8988T (cell line): ENCODE measurements at places on chromosomes 2 and 18.

DNA sequence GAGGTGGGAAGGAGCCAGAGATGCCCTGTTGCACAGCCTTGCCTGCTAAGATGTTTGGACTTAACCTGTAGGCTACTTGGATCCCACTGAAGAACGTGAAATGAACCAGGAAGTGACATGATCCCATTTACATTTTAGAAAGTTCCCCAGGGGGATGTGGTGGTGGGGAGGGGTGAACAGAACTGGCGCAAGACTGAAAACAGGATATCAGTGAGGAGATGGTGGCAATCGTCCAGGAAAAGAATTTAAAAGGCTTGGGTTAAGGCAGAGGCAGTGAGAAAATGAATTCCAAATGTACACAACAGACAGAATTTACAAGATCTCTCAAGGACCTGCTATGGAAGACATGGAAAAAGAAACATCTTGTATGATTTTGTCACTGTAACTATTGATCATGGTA lies 42.3 kb downstream of the SULT1C2 start:
- no peak for DNase-seq

GRCh38 chr2:10271946-10272345 lies 30.8 kb upstream of the HPCAL1 start:
- DNase-seq = no peak

DNA sequence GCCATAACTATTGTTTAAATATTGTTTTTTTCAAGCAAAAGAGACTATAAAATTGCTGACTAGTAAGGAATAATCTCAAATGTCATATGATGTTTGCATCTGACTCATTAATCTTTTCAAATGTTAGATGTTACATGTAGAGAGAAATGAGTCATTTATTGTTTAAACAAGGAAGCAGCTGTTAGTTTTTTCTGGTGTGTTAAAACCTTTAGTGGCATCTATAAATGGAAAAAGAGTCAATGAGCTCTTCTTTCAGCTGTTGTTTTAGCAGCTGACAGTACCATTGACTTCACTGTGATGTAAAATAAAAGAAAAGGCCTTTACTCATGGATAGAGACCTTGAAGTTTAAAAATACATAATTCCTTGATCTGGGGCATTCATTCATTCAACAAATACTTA lies 1.8 kb upstream of the KLHL41 start:
- no peak for DNase-seq

DNA sequence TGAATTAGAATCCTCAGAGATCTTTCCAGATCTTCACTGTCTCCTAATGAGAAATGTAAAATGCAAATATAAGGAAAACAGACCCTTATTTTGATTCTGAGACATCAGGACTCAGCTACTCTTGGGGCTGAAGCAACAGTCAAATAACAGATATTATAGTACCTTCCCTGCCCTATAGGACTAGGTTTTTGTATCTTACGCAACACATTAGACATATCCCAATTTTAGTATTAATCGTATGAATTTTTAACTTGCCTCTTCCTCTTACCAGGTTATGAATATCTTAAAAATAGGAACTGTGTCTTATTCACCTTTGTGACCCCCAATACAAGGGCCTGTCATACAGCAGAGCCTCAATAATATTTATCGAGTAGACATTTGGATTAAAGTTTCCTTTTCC lies 12.0 kb upstream of the SLC25A52 start:
- no peak for DNase-seq

GRCh38 chr2:241339839-241340630 lies 16.1 kb upstream of the FARP2 start:
- no peak for DNase-seq

DNA sequence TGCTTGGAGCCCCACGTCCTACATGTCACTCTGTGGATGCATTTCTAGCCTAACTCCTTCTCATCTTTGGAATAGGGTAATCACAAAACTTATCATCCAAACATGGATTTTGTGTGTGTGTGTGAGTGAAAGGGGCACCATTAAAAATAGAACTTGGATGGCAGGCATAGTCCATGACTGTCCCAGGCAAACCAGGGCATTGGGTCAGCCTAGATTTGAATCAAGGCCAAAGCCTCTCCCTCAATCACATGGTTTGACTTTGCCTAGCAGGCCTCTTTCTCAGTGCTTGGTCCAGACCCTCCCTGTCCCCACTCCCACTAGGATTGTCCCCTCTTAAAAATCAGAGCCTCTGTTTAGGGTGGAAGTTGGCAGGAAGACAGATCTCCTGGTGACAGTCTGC lies 67.4 kb upstream of the BCL2L11 start:
- no peak for DNase-seq

DNA sequence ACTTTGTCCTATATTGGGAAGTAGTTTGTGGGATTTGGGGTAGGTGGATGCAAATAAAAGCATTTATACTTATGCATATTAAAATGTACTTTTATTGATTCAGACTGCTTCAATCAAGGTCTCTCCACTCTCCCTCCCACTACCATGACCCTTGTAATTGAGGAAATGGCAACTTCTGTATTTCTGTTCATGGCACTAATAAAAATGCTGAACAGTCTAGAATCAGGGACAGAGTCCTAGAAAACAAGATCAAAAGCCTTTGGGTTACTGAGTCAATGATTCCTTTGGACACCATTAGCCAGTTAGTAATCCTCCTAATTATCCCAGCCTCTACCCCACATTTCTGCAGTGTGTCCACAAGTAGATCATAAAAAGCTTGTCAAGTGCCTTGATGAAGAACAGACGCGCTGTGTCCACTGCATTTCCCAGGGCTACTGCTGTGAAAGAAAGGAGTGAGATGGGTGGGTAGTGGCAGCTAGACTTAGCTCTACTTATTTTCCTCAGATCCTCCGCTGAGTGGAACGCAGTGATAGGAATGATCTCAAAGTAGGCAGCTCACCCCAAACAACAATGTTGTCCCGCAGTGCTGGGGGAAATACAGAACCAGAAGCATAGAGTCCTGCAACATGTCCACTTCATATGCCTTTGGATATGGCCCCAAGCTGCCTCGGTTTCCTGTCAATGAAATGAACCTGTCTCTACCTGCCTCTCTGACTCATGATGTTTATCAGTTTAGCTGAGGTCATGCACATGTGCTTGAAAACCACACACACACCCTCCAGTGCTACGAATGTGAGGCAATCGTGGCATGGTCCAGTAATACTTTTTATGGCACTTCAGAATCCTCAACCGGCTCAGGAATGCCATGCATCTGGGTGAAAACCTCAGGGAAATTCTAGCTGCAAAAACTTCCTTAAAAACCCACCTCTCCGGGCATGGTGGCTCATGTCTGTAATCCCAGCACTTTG lies 115.5 kb downstream of the COL6A3 start:
- DNase-seq = no peak

DNA sequence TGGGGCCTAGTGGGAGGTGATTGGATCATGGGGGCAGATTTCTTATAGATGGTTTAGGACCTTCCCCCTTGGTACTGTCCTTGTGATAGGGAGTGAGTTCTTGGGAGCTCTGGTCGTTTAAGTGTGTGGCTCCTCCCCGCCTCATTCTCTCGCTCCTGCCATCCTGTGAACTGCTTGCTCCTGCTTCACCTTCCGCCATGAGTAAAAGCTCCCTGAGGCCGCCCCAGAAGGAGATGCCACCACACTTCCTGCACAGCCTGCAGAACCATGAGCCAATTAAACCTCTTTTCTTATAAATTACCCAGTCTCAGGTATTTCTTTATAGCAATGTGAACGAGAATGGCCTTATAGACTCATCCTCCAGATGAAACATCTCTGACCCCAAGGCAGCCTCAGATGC lies 101.5 kb downstream of the KCNF1 start:
- no peak for DNase-seq

DNA sequence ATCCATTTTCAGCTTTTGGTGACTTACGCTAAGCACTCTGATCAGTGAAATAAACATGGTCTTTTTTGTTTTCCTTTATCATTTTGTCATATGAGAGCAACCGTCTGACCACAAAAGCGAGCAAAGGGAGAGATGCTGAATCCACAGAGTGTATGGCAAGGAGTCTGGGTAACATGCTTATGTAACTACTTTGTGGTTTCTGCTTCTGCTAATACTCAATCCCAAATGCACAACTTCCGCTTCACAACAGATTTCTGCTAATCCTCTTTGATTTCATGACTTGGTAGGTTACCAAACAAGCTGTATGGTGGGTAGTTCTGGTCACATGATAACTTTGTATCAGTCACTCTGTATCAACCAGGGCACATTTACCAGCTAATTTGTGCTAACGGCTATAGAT lies 908.4 kb upstream of the CRIM1 start:
- DNase-seq = no peak

GRCh38 chr18:78579854-78580577 lies 399.6 kb upstream of the SALL3 start:
- DNase-seq = no peak

DNA sequence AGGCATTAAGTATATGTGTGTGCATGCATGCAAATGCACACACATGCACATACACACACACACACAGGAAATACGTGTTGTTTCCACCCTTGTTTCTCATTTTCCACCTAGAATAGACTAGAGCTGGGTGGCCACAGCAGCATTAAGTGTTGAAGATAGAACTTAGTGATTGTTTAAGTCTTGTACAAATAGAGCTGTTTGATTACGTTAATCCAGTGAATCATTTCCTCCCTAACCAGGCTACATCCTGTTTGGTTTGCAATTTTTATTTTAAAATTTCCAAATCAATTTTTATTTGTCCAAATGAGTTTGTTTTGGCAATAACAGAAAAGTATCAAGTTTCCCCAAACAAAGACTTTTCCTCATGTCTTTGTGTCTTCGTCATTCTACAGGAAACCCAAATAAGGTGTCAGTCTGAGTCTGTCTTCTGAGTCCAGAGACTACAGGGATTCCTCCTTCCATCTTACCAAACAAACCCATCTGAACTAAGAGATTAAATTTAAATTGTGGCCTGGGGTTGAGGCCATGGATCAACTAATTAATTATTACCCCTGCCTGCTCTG lies 74.6 kb upstream of the GALNT5 start:
- DNase-seq = no peak

DNA sequence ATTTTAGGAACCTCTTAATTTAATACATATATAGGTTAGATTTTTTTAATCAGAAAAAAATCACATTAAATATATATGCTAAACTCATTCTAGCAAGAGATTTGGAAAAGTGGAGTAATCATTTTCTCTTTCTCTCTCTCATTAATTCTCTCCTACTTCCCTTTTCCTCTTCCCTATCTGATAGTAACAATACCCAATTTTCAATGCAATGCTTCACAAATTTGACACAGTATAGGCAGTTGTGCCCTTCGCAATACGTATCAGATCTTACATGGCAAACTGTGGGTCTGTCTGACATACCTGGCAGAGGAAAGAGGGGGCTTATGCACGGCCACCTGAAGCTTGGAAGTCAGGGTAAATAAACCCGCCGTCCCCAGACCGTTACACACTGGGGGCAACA lies 444.3 kb downstream of the NBAS start:
- DNase-seq = no peak
